Stimulated activated CD8-positive, alpha-beta memory T cell treated with anti-CD3 and anti-CD28 coated beads, Interleukin-4, amount 100 ng/mL, for 1 hour (primary cell): ENCODE measurements at places on chromosomes 16 and 17.

GRCh38 chr17:67040652-67041051 lies 3.7 kb upstream of the CACNG1 start:
- no peak for DNase-seq

GRCh38 chr17:74790161-74791058 lies 14.3 kb upstream of the NAT9 start:
- DNase-seq, result no peak

- no peak for DNase-seq
Observed at GRCh38 chr16:68406458-68407152, 41.7 kb downstream of the SMPD3 start.

GRCh38 chr16:24953306-24953705 lies 61.9 kb downstream of the ARHGAP17 start:
- DNase-seq, result no peak

- no peak for DNase-seq
Observed at GRCh38 chr17:76524598-76525512, 12.7 kb downstream of the CYGB start.
